ENCODE measurements at places on chromosomes 12 and 14.

- peaks cover 2% of the 10 kb centered on the region for H3K27me3 ChIP-seq
- H3K4me1 ChIP-seq, result no peaks in the 10 kb centered on the region
- no peaks in the 10 kb centered on the region for H3K36me3 ChIP-seq
- no peak overlapping the region for H3K27ac ChIP-seq
- no peak overlapping the region for H3K4me3 ChIP-seq
Observed at GRCh38 chr12:108346727-108347710, 7.9 kb upstream of the CMKLR1 start.

DNA sequence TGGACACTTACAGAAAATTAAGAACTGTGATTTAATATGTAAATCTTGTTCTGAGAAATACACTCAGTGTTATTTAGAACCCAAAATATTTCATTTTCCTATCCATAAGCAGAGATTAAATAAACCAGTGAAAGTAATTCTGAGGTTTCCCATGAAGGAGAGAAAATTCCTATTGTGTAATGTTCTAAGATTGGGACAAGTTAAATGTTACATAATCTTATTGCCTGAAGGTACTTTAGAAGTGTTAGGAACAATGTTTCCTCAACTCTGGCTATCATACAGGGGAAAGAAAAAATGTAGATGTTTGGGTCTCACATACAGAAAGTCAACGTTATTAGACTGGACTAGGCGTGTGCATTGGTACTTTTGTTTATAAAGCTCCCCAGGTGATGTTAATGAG is 281.9 kb upstream of the SYT10 start:
- H3K4me3 ChIP-seq, result no peak overlapping the region
- H3K27ac ChIP-seq, result no peak overlapping the region
- DNase-seq, result no peak
- no peaks in the 10 kb centered on the region for H3K27me3 ChIP-seq
- no peaks in the 10 kb centered on the region for H3K36me3 ChIP-seq
- no peaks in the 10 kb centered on the region for H3K4me1 ChIP-seq

GRCh38 chr12:109612975-109613502 is 39.4 kb downstream of the MVK start:
- peaks cover 21% of the 10 kb centered on the region for H3K27me3 ChIP-seq
- no peaks in the 10 kb centered on the region for H3K4me1 ChIP-seq
- no peaks in the 10 kb centered on the region for H3K36me3 ChIP-seq
- DNase-seq, result no peak

- DNase-seq, result no peak
- no peaks in the 10 kb centered on the region for H3K27me3 ChIP-seq
Observed at GRCh38 chr14:73625706-73626105, 13.4 kb downstream of the ACOT6 start.

- no peak overlapping the region for H3K4me3 ChIP-seq
- H3K27me3 ChIP-seq, result no peaks in the 10 kb centered on the region
- no peak overlapping the region for H3K27ac ChIP-seq
- H3K4me1 ChIP-seq, result peaks cover 3% of the 10 kb centered on the region
- DNase-seq, result no peak
- H3K36me3 ChIP-seq, result peaks cover 6% of the 10 kb centered on the region
Observed at GRCh38 chr14:68703093-68703492, 89.8 kb downstream of the ZFP36L1 start.
